NCI-H460 (cell line): ENCODE measurements at places on chromosomes 2 and 18.
A peak's percentile ranks its signal among the peaks of the same experiment; 100 is the strongest.

- DNase-seq: no peak
Measured at GRCh38 chr2:96505231-96505889, at the start of gene NEURL3. Gene NEURL3, minus strand, starts transcription at chr2:96505357. Its CDS starts 71 bp downstream, at chr2:96505286.

- no peak for DNase-seq
Measured at GRCh38 chr2:126777620-126777978, 121.1 kb upstream of the TEX51 start.

DNA sequence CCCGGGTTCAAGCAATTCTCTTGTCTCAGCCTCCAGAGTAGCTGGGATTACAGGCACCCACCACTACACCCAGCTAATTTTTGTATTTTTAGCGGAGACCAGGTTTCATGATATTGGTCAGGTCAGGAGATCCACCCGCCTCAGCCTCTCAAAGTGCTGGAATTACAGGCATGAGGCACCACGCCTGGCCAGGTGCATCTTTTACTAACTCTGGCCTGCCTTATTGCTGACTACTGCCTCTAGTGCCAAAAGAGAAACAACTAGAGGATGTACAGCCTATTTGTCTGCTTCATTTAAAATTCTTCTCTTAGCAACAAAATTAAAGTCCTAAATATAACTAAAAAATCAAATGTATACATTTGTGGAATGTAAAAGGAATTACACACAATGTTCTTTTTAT, 115.4 kb downstream of the BMPR2 start:
- no peak for DNase-seq

DNA sequence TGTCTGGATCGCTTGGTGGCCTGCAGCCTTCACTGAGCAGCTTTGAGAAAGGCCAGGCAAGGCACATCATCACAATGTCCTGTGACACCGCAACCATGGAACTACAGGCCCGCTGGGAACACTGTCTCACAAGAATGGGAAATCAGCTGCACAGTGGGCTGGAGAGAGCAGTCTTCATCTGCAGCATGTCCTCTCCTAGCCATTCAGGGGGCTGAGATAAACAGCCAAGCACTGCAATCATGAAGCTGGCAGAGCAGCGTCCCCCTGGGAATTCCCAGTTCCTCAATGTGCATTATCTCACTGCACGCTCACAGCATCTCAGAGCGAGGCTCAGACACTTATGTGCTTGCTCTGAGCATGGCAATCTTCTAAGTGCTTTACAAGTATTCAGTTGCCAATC, 1.9 kb downstream of the CMPK2 start:
- no peak for DNase-seq

- DNase-seq: no peak
Measured at GRCh38 chr2:52082646-52083045, 1050.7 kb upstream of the NRXN1 start.

- DNase-seq: no peak
Measured at GRCh38 chr2:212644195-212644837, 105.7 kb upstream of the ERBB4 start.

- no peak for DNase-seq
Measured at GRCh38 chr2:227513113-227513512, 41.2 kb downstream of the AGFG1 start.

DNA sequence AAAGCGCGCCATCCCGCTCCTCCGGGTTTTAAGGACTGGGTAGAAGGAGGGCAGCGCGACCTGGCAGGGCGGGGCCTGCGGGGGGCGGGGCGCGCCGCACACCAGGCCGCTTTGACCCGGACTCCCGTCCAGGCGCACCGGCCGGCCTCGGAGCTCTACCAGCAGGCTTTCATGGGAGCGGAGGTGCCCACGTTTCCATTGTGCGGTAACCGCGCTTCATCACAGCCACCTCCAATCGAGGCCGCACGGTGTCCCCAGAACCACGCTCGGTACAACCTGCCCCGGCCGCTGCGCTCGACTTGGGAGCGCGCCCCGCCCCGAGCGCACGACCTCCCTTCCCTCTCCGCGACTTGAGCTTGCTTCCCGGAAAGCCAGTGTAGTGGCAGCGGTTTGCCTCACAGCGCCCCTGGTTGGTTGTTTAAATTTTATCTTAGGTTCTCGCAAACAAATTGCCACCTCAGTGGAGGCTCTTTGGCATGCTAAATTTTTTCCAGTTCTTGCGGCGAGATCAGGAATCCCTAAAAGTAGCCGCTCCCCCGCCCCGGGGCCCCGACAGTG, 280 bp upstream of the CYP1B1 start:
- DNase-seq: peak; percentile 81

DNA sequence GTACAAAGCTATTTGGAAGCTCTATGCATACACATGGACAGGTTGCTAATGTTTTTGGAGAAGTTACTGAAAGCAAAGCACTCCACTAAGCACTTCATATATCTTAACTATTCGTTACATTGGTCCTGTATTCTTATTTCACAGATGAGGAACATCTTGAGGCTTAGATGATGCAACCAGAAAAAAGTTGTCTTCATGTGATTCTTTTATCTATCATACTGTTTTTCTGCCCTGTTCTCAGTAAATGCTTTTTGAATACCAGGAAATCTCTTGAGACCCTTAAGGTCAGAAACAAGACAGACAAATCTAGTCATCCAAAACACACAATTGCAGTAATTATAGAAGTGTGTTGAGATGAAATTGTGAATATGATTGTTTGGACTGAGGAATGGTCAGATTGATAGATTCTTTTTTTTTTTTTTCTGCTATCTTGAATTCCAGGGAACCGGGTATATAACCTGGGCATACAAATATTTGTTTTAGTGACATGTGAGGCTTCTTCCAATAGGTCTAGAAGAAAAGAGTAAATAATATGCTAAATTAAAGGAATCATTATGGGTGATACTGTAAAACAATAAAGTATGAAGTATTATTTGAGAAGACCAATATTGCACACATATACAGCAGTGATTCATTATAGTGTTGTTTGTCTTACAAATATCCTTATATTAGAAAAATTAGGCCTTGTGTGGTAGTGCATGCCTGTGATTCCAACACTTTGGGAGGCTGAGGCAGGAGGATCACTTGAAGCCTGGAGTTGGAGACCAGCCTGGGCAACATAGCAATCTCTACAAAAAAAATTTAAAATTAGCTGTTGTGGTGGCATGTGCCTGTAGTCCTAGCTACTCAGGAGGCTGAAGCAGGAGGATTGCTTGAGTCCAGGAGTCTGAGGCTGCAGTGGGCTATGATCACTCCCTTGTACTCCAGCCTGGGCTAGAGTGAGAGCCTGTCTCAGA, 33.7 kb downstream of the EHBP1 start:
- DNase-seq: no peak

DNA sequence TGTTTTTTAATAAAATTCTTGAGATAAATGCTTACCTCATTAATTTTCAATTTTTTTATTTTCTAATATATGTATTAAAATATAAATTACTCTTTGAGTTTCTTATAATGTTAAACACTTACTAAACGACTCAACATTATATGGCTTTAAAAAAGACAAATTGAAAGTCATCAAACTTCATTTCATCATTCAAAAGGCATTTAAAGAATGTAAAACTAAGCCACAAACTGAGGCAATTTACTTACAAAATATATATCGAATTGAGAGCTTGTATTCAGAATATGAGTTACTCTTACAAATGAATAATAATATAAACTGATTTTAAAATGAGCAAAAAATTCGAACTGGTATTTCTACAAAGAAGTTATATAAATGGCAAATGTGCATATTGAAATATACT, 1262.2 kb upstream of the PIK3C3 start:
- DNase-seq: no peak

DNA sequence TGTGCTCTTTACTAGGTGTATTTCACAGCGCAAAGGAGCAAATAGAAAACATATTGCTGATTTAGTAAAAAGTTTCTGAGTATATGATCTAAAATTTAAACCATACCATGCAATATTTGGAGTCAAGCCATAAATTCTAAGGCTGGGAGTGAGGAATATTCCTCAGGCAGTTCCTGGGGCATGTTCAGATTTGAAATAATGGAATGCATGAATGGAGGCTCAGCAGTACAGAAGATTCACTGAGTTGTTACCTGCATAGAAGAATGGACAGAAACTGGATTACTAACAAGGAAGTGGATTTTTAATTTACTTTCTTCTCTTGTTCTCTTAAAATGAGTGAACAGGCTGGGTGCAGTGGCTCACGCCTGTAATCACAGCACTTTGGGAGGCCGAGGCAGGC, 441.0 kb upstream of the MAP2 start:
- no peak for DNase-seq

- no peak for DNase-seq
Measured at GRCh38 chr2:106161938-106162820, 31.9 kb downstream of the UXS1 start.

- no peak for DNase-seq
Measured at GRCh38 chr2:20687260-20687832, 20.4 kb downstream of the GDF7 start.
